CD4-positive, alpha-beta T cell treated with Interleukin-17A for 4 hours (primary cell): ENCODE measurements at places on chromosomes 11 and 22.

- DNase-seq = no peak
Observed at GRCh38 chr11:102017026-102017425, 30.2 kb upstream of the CFAP300 start.

GRCh38 chr11:63853476-63853875 lies 14.6 kb downstream of the MARK2 start:
- no peak for DNase-seq

GRCh38 chr11:77776455-77776854 lies 44.1 kb downstream of the RSF1 start:
- no peak for DNase-seq

GRCh38 chr11:133797554-133797953 lies 47.8 kb downstream of the SPATA19 start:
- DNase-seq = no peak

- DNase-seq = no peak
Observed at GRCh38 chr22:42319386-42319785, 48.9 kb upstream of the TCF20 start.
